Kidney tubule cell (primary cell): ENCODE measurements at places on chromosomes 2 and 18.

GRCh38 chr2:27953077-27953476, 62.5 kb downstream of the BABAM2 start:
- no peak for DNase-seq

DNA sequence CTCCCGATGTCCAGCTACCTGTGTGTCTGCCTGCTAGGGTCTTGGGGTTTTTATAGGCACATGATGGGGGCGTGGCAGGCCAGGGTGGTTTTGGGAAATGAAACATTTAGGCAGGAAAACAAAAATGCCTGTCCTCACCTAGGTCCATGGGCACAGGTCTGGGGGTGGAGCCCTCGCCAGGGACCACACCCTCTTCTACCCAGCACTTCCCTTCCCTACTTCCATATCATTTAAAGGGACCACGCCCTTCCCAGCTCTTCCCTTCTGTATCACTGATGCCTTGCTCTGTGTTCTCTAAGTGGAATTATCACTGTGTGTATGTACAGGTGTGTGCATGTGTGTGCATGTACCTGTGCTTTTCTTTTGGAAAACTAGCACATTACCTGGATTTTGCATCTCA, 6.3 kb downstream of the UGT1A1 start:
- DNase-seq: no peak

GRCh38 chr2:104863468-104864279, 9.8 kb downstream of the POU3F3 start:
- DNase-seq: peak; percentile 39

GRCh38 chr18:63100630-63101055, 218.9 kb downstream of the BCL2 start:
- no peak for DNase-seq

DNA sequence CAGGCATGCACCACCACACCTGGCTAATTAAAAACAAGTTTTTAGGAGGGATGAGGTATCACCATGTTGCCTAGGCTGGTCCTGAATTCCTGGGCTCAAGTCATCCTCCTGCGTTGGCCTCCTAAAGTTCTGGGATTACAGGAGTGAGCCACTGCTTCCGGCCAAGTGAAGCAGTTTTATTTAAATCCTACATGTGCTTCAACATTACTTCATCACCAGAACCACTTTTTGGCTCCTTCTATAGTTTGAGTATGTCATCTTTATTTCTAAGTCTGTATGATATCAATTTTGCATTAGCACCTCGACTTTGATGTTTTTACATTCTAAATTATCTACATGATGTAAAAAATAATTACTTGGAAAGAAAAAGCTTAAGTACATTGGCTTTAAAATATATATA, 144.3 kb downstream of the FMNL2 start:
- DNase-seq: no peak

DNA sequence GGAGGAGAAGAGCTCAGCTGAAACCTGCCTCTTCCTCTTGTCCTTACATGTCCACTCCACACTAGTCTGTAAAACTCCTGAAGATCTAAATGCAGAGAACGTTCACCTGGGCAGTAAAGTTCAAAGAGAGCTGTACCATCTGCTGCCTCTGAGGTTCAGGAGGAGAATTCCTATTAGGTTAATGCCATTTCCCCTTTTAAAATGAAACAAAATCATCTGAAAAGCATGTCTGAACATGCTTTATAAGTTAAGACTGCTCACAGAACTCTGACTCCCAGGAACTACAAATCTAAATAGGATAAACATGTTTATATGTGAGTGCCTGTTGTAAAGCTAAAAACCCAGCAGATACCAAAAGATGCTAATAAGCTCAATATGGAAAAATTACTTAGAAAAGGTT, 164.4 kb downstream of the AFF3 start:
- no peak for DNase-seq

DNA sequence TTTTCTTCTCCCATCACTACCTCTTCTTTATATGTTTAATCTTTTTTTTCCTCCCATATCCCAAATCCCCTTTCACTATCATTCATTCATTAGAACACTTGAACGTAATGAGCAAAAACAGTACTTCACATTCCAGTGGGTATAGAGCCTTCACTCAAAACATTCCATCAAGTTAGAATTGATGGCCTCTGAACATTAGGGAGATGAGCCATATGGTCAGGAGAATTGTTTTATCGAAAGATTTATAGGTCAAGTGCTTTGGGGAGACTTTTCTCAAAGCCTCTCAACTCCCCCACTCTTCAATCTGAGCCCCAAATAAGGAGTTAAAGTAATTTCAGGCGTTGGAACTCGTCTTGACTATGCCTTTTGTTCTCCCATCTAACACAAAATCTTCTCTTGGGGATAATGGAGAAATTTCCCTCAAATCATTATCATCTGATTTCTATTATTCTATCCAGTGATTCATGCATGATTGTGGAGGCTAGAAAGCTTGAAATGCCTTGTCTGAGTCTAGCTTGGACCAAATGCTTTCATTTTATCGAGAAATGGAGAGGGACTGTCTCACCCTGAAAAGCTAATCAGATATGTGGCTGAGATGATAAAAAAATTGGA, 79.2 kb downstream of the KIAA2012 start:
- DNase-seq: no peak

DNA sequence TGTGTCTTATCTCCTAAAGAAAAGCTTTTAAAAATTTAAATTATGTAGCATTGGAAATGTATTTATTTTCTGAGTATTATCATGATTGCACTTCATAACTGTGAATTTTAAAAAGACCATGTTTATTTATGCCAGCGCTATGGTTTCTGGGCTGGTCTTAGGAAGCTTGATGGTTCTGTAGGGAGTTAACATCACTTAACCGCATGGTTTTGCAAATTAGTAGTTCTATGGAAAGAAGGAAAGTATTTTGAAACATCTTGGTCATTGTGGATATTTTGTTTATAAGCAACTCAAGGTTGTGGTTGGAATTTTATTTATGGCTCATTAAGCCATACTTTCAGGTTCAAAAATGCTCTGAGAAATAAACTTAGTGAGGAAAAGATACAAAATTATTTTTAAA, 549.4 kb downstream of the STK39 start:
- DNase-seq: no peak

DNA sequence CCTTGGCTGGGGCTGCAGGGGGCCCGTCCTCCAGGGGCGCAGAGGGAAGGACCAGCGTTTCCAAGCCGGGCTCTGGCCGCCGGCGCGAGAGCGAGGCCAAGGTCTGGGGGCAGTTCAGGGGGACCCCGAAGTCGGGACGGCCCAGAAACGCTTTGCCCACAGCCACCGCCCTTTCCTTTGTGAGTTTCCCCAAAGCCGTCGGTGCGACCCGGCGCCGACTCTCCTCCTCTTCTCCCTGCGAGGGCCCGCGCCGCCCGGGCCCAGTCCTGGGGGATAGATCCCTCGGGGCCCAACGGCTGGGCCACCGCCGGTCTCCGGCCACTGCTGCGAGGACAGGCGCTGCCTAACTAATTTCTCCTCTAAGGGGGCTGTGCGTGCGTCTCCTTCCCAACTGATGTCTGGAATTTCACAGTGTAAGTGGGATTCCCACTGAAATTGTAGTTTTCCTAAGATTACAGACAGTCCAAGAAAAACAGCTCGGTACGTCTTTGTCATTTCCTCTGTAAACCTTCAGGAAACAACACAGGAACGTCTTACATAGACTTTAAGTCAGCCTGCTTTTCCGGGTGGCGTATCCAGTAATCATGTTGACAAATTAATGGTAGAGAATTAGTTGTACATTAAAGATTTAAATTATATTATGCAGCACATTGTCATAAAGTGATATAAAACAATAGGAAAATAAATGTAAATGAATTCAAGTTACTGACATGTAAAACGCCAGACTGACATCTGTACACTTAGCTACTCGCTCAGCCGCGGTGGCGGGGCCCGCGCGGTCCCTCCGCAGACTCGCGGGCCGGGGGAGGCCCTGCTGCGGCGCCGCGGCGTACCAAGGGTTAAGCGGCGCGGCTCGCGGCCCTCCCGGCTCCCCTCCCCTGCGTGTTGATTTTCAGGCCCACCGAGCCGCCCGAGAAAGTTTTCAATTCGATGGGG, 139.4 kb upstream of the SIX3 start:
- peak; percentile 10 for DNase-seq

GRCh38 chr2:207240649-207241048, 74.9 kb upstream of the KLF7 start:
- DNase-seq: no peak

DNA sequence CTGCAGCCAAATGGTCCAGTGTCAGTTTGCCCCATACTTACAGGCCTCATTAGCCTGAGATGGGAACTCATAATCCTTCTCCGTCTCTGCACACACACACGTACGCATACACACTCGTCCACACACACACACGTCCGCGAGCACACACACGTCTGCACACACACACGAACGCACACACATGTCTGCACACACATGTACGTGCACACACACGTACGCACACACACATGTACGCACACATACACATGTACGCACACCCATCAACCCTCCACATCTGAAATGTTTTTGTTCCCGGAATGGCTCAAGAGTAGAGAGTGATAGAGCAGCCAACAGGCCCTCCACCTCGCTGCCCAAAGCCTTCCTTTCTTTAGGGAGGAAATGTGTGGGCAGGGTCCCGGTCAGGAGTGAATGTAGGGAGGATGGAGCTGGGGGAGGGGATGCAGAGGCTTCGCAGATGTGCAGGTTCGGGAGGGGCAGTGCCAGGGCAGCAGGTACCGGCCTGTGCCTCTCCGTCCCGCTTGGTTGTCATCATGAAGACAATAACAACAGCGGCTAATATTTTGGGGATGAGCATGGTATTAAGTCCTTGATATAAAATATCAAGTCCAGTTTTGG, 52.7 kb downstream of the PTGR3 start:
- no peak for DNase-seq

DNA sequence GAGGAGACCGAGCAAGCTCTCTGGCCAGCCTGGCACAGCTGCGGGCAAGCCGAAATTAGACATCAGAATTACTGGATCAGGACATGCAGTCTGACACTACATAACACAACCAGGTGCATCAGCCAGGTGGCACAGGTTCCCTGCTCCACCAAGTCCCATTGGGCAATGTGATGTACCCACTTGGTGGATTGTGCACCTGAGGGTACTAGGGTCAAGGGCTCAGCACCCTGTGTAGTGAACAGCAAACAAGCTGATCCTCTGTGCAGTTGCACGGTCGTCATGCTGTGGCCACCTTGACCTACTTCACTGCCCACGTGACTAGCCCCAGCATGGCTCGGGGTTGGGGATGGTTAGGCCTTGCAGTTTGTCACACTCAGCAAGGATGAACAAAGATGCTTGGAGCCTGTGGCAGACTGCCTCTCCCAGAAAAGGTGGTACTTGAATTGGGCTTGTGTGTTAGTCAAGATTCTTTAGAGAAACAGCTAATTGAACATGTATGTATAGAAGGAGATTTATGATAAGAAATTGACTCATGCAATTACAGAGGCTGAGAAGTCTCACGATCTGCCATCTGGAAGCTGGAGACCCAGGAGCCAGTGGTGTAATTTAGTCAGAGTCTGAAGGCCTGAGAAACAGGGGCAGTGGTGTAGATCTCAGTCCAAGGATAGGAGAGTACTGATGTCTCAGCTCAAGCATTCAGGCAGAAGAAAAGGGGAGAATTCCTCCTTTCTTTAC, 71.4 kb upstream of the TMEM87B start:
- DNase-seq: no peak

- no peak for DNase-seq
These were observed 96.9 kb upstream of the MSTN start for GRCh38 chr2:190159453-190159852.

DNA sequence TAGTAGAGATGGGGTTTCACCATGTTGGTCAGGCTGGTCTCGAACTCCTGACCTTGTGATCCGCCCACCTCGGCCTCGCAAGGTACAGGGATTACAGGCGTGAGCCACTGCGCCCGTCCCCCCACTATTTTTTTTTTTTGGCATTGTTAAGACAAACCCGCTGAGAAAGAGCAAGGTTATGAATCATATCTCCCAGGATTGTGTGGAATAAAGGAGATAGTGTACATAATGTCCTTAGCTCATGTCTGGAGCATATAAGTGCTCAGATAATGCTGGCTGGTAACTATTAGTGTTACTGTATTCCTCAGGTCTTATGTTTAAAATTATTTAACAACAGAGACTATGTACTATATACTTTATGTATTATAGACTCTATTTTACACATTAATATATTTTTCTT, 36.0 kb downstream of the TTC27 start:
- no peak for DNase-seq

DNA sequence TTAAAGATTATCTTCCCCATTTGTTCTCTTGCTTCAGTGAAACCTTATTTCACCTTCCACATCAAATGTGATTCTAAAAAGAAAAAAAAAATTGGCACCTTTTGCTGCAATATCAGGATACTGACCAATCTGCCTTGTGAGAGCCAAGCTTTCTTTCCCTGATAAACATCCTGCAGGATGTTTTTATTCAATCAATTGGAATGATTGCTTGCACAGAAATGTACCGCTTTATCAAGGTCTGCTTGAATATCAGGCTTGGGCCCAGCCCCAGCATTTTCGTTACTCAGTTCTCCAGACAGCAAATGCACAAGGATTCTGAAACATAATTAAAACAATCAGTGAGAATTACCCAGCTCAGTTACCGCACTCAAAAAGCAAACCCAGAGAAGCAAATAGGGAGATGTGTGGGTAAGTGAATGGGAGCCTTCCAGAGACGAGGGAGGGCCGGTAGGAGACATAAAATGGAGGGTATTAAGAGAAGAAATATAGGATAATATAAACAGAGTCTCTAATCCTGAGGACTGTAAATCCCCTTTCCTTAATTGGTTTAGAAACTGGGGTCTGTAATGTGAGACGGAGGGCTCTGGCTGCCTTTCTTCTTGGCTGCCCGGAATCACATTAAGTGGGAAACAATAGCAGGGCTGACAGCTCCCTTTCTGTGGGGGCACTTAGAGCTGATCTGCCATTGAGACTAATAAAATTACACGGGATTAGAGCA, 291.8 kb downstream of the ICOS start:
- DNase-seq: no peak

DNA sequence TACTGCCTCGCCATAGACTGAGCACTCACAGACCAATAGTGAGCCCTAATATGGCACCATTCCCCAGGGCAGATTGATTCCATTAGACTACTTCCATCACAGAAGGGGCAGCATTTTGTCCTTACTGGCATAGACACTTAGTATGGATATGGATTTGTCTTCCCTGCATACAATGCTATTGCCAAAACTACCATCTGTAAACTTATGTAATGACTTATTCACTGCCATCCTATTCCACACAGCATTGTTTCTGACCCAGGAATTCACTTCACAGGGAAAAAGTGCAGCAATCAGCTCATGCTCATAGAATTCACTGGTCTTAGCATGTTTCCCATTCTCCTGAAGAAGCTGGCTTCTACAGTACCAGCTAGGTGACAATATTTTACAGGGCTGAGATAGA, 179.0 kb downstream of the PPP1R1C start:
- DNase-seq: no peak

- DNase-seq: no peak
These were observed 320.9 kb upstream of the TCF4 start for GRCh38 chr18:55908901-55909366.

- no peak for DNase-seq
These were observed 644.3 kb downstream of the CBLN2 start for GRCh38 chr18:71899707-71900472.
